ENCODE measurements at places on chromosomes 2 and 18. TPM values are rescaled to one million over a fixed set of nuclear protein-coding genes. Genes with fewer than 3 reads are reported as not detected.

TCF7L1 gene
- total RNA-seq = 3.9 TPM

CCDC74B gene
- 0.42 TPM for total RNA-seq

RAB27B gene
- total RNA-seq = 0.05 TPM

PSTPIP2 gene
- 11.6 TPM for total RNA-seq

SGO2 gene
- total RNA-seq = 0.69 TPM

ACOXL gene
- not detected for total RNA-seq

GAD1 gene
- total RNA-seq = not detected

OTX1 gene
- not detected for total RNA-seq

TRIM43 gene
- total RNA-seq = not detected

MAL gene
- total RNA-seq = 2.4 TPM

SDC1 gene
- not detected for total RNA-seq

ATOH8 gene
- 266 TPM for total RNA-seq

CLEC4F gene
- total RNA-seq = not detected

OR6B2 gene
- not detected for total RNA-seq

ACTG2 gene
- 0.41 TPM for total RNA-seq

DNA sequence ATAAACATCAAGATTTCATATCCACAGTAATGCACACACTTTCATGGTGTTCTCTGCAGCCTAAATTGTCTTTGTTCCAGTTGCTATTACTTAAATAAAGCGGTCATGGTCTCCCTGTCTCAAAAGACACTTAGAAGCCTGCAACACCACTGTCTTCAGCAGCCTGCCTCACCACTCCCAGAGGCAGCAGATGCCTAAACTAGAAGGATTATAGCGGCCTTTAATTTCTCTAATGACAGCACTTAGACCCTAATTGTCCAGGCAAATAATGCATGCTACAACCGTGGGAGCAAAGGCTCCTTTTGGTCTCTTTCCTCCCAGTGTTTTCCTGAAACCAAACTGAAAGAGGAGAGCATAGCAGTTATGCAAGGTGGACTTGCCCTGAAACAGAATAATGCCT lies 248.8 kb upstream of the SLC39A10 start:
- DNase-seq = no peak

- no peak for DNase-seq
Observed at GRCh38 chr2:96486696-96487095, 18.5 kb downstream of the NEURL3 start.

GRCh38 chr2:212773808-212774339 lies 235.3 kb upstream of the ERBB4 start:
- no peak for DNase-seq

DNA sequence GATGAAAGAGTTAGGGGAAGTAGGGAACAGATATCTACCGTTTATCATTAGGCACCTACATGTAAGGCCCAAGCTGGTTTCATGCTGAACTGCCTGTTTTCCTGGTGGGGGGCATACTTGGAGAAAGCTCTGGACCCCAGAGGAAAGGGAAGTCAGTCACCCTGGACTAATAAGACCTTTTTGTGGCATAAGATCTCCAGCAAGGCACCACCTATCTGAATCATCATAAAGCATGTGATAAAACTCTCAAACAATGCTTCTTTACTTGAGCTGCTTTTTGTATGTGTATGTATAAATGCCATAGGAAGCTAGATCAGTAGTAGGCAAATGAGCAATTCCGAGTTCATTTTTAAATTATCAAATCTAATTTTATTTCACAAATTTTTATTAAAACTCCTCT lies 104.8 kb downstream of the TANC1 start:
- DNase-seq = no peak

DNA sequence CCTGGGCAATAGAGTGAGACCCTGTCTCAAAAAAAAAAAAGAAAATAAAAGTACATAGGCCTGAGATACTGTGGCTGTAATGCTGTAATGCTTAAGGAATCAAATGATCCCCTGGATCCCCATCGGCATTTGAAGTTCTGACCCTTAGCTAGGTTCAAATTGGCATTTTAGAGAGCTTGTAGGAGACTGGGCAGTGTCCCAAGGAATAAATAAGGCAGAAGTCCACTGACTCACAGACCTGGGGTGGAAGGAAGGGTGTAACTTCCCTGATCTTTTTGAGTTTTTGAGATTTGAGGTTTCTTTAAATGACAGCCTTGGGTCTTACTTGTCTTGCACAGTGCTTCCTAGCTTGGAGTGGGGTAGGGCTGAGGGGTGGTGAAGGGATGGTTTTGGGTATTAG lies 553.7 kb downstream of the SLC4A3 start:
- DNase-seq = no peak

GRCh38 chr2:27571681-27572080 lies 11.2 kb upstream of the ZNF512 start:
- no peak for DNase-seq

- no peak for DNase-seq
Observed at GRCh38 chr2:48767330-48767729, 11.8 kb upstream of the LHCGR start.

DNA sequence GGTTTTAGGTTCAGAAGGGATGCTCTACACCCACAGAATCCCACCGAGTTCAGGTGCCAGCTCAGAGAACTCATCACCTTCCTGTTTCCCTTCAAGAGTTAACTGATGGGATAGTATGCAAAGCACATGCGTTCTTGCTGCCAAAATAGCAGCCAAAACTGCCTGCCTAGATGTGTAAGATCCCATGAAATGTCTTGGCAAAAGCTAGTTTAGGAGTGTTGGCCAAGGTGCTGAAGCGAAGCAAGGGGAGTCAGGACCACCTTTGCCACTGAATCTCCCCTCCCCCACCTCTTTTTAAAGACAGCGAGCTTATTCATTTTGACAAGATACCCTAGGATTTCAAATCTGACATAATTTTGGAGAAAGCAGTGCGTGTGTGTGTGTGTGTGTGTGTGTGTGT lies 2.1 kb downstream of the DOCK10 start:
- no peak for DNase-seq

- DNase-seq = no peak
Observed at GRCh38 chr2:53670331-53670730, 97.3 kb upstream of the CHAC2 start.

DNA sequence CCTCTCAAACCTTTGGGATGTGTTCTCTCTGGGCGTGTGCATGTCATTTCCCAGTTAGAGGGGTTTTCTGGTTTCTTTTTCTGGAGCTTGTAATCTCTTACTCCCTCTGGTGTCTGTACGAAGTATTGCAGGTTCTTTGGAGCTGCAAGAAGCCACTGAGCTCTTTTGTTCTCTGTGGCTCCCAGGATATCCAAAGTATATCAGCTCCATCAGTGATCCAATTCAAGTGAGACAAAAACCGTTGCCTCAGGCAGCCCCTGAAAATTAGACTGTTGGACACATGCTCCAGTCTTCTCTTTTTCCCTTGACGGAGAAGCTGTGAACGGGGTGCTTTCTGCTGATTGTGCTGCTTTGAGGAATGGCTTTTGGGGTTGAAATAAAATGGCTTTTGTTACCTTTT lies 59.0 kb upstream of the LDLRAD4 start:
- no peak for DNase-seq

DNA sequence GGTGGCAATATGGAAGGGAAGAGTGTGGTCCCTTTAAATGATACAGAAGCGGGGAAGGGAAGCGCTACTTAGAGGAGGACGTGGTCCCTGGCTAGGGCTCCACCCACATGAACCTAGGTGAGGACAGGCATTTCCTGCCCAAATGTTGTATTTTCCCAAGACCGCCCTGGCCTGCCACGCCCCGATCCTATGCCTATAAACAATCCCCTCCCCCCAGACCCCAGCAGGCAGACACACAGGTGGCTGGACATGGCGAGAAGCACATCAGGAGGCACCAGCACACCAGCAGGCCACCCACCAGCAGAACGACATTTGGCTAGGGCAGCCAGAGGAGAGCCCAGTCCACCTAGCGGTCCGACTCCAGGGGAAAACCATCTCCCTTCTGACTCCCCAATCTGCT lies 47.2 kb downstream of the METTL8 start:
- DNase-seq = no peak

GRCh38 chr2:54634021-54634420 lies 89.4 kb upstream of the EML6 start:
- DNase-seq = no peak

GRCh38 chr18:3451989-3452749 lies 2.2 kb downstream of the TGIF1 start:
- peak; percentile 37 for DNase-seq

- no peak for DNase-seq
Observed at GRCh38 chr2:46576875-46577274, 97.5 kb downstream of the TMEM247 start.

GRCh38 chr2:239269916-239270315 lies 130.9 kb downstream of the HDAC4 start:
- DNase-seq = no peak

GRCh38 chr18:55585920-55586561 lies 2.0 kb downstream of the TCF4 start:
- DNase-seq = no peak

DNA sequence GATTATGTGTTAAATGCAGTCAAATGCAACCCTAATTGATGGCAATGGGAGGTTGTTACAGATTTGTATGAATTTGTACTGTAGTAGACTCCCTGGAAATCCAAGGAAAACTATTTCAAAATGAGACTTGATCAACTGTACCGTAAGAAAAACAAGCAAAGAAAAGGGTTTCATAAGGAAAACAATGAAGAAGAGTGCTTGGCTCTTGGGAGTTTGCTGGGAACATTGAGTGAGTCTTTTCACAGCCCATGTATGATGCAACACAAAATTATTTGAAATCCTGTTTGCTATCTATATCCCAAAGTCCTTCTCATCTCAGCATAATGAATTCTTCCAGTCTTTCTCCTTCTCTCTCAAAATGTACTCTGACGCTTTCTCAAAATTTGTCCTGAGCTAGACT lies 67.0 kb upstream of the OSR1 start:
- no peak for DNase-seq

DNA sequence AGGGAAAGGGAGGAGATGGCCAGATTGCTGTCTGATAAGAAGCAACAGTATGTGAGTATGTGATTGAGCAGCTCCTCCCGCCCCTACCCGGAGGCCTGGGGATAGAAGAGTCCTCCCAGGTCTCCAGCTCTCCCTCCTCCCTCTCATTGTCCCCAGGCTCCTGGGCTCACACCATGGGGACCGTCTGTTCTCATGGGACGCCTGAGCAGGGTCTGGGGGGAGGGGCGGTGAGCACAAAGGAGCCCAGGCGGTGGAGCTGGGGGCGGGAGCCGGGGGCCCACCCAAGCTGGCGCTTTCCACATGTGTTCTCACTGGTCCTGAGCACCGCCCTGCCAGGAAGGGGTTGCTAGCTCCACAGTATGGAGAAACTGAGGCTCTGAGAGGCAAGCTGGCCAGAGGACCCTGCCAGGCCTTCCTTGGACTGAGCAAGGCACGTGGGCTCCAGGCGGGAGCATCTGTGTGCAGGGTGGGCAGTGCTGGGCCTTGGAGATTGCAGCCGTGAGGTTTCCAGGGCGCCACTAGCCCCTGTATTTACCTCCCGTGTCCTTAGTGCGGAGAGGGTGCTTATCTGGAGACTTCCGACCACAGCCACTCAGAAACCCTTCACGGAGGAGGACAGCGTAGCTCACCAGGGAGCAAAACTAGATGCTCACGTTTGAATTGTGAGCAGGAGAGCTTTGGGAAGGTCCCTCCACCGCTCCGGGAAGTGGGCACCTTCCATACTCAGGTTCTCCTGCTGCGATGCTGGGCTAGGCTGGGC lies 37.4 kb downstream of the PDIA6 start:
- no peak for DNase-seq

DNA sequence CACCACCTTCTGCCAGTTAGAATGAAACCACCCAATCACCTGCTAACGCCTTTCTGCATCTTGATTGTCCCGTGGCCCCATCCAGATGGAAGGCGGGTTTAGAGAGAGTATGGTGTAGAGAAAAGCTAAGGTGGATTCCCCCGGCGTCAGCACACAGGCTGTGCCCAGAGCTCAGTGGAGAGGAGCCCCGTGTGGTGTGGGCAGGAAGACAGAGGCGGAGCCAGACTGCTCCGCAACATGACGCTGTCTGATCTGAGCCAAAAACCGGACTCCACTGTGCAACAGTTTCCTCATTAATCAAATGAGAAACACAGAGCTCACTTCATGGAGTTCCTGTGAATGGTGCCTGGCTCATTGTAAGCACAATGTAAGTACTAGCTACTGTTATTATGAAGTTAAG lies 448.1 kb upstream of the SMIM21 start:
- DNase-seq = no peak

DNA sequence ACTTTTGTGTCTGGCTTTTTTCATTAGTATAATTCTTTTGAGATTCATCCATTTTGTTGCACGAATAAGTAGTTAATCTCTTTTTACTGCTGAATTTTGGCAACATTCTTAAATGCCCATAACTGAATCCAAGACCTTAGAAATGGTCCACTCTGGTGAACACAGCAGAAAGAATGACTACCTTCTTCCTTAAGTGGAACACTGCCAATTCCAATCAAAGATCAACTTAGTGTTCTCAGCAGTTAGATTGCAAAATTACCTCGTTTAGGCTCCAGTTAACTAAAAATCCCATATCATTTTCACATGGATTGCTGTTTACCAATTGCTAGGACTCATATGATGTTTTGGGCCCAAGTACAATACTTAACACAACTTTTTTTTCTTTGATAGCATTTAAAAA lies 59.9 kb downstream of the MDH1 start:
- DNase-seq = no peak

- DNase-seq = no peak
Observed at GRCh38 chr2:222302178-222303018, 3.6 kb upstream of the PAX3 start.

- DNase-seq = no peak
Observed at GRCh38 chr2:7428454-7429204, 511.4 kb downstream of the RNF144A start.

DNA sequence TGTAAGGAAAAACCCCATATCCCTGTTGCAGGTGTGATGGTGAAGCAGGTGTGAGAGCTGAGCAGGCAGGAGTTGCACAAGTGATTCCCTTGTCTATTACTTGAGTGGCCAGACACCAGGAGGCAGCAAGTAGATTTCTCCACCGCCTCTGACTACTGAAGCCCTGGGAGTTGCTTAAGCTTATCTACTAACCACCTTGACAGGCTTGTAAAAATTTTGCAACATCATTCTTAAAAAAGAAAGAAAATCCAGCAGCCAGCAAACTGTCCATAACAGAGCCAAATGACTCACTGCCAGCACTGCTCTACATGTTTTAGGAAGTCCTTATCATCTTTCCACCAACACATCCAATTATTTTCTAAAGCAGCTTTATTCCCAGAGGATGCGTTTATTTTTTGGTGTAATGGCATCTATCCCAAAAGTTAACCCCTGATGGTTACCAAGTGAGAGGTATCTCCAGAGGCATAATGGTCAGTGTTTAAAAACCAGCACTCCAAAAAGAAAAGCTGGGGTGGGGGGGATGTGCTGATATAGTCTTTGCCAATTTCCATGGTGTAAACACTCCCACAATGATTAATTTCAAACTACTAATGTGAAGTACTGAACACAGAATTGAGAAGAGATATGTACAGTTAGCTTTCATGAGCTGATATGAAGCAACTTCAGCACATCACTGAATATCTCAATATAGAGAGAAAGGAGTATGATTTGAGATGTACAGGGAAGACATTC lies 16.3 kb upstream of the GPR39 start:
- DNase-seq = no peak

DNA sequence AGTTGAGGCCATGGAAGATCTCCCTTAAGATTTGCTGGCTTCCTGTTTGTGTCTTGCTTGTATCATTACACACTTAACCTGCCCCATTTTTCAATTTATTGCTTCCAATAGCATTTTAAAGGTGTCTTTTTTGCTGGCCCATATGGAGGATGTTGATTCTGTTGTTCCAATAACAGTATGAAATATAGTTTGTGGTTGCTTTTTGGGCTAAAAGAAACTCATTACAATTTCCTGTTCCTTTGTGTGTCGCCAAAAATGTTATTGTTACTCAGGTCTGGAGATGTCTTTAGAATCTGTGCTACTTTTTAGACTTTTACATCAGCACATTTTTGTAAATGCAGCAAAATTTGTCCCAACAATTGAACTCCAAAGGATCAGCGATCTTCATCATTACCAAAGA lies 234.0 kb upstream of the ITGA4 start:
- no peak for DNase-seq
